ENCODE measurements at places on chromosomes 16 and 17.

GRCh38 chr17:337022-337420 lies 15.6 kb downstream of the RPH3AL start:
- DNase-seq, result no peak

DNA sequence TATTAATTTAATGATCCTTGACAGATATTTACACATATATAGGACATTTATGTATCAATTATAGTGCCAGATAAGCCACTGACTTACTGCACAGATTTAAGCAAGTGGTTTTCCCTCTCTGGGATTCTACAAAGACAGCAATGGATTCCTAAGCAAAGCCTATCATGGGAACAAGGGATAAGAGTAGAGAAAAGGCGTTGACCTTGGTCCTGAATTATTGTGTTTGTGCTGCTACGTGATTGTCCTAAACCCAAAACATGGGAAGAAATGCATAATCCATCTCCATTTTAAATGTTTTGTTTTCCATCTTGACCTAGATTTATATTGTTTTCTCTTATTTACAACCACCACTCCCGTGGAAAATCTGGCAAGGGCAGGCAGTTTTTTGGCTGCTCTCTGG lies 14.0 kb downstream of the SLFN11 start:
- DNase-seq, result no peak

DNA sequence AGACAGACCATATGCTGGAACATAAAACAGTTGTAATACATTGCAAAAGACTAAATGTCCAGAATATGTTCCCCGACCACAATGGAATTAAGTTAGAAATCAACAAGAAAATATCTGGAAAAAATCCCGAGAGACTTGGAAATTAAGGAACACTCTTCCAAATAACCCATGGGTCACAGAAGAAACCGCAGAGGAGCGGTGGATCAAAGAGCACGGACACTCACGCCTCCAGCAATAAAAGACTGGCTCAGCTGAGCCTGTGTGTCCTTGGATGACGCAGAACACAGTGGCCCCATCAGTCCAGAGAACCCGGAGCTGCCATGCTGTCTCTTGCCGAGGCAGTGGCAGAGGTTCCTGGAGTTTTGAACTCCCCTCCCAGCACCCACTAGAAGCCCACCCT lies 30.9 kb upstream of the FOXF1 start:
- no peak for DNase-seq

DNA sequence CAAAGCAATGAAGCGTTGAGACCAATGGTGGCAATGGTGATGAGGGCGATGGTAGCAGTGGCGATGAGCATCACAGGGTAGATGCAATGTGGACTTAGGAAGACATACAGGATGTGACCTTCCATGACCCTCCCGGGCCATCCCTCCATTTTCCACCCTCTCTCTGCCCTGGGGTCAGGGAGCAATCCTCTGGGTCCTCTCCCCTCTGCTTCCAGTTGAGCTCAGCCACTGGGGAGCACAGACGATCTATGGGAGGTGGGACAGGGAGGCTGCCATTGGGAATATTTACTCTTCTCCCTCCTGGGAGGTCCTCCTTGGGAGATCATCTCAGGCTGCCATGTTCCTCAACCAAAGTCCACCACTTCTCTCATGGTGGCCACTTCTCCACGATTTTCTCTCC lies 260.7 kb upstream of the FOXF1 start:
- DNase-seq, result no peak

GRCh38 chr17:3502466-3502865 lies 26.7 kb downstream of the ASPA start:
- DNase-seq, result no peak

- DNase-seq, result peak; percentile 84
Measured at GRCh38 chr17:37489197-37490001, at the start of gene DUSP14. Gene DUSP14 (plus strand): TSS chr17:37489891. CDS start chr17:37512273, 22,382 bp downstream.

Data from activated T-cell treated with anti-CD3 and anti-CD28 coated beads for 48 hours (primary cell).